ENCODE measurements at places on chromosomes 12 and 14.

- DNase-seq: no peak
These were observed 4.4 kb downstream of the XRCC3 start for GRCh38 chr14:103710771-103711377.

GRCh38 chr14:104927432-104927816 is 2.7 kb downstream of the PLD4 start:
- DNase-seq: no peak

DNA sequence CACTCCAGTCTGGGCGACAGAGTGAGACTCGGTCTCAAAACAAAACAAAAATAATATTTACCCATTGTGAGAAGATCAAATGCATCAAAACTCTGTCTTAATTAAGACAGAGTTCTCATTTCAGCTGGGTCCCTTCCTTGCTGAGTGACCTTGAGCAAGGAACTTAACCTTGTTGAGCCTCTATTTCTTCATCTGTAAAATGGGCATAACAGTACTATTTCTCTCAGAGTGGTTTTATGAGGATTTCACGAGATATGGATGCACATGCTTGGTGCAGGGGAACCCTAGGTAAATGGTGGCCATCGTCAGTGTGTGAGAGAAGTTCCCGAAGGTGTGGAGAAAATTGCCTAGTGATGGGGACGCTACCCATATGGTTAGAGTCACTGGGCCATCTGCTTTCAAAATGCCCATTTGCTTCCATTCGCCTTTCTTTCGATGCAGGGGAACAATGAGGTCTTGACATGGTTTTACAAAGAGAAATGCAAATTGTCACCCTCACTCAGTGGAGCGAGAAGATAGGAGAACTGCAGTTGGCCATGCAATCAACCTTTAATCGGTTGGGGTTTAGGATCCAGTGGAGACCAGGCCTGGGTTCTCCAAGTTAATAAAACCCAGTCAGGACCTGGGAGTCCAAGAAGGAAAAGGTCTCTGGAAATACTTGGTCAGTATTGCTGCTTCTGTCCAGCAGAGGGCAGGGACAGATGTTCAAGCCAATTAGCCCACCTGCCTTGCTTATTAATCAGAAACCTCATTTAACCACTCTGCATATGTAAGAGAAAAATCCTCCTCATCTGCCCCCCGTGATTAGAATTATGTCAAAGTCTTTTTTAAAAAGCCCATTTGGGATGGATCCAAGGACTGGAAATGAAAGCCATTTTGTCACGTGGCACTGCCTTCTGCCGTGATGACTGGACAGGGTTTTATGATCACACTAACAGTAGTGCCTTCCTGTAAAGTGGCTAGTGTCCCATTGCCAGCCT is 37.2 kb downstream of the CFAP251 start:
- no peak for DNase-seq

DNA sequence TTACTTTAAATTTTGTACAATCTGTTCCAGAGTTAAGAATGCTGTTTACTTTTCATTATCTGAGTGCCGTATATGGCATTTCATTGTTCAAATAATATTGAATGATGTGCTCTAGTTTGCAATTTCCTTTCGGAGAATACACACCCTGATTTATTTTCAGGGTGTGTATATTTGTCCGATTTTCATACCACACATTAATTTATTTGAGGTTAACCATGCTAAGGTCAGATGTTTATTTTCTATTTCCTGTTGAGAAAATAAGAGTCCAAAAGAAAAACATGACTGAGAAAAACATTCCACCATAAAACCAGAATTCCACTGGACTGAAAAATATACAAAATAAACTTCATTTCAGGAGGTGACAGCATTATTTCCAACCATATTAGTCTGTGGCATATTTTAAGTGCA is 64.2 kb upstream of the OVCH1 start:
- DNase-seq: no peak

Measured in NCI-H1048 (cell line).